ENCODE measurements at places on chromosomes 6 and 20. TPM values are rescaled to one million over a fixed set of nuclear protein-coding genes. Genes with fewer than 3 reads are reported as not detected.

GRCh38 chr6:52588710-52589091, 11.8 kb upstream of the TRAM2 start:
- DNase-seq: no peak

- DNase-seq: no peak
Observed at GRCh38 chr6:39642270-39642669, 82.9 kb downstream of the KIF6 start.

Gene SLC26A8
- total RNA-seq: not detected

GRCh38 chr20:41072915-41073314, 44.3 kb downstream of the TOP1 start:
- DNase-seq: no peak

DNA sequence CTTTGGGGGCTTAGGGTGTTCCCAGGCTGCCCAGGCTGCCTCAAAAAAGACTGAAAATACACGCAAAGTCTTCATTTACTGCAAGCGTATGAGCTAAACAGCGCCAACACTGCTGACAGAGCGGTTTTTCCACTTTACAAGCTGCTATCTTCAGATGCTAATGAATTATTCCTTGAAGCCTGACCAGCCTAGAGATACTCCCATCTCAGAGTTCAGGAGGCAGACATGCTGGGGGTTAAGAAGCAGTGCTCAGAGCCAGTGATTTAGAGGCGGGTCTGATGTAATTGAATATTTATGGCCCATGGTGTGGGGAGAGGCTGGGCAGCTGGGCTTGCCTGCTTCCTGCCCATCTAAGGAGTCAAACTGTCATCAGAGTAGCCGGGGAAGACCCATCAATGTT, 241.4 kb downstream of the SLC24A3 start:
- no peak for DNase-seq

Gene RNASET2
- total RNA-seq: 105 TPM

- DNase-seq: no peak
Observed at GRCh38 chr6:56528412-56528841, 114.3 kb downstream of the DST start.

Gene TEAD3
- total RNA-seq: not detected

Gene TGM2
- 0.18 TPM for total RNA-seq

Gene RBL1
- total RNA-seq: 41.5 TPM

Gene SLC35D3
- not detected for total RNA-seq
